Activated CD8-positive, alpha-beta memory T cell treated with anti-CD3 and anti-CD28 coated beads for 1 hour (primary cell): ENCODE measurements at places on chromosomes 11 and 22.

- DNase-seq, result no peak
These were observed 8.0 kb downstream of the TOLLIP start for GRCh38 chr11:1301220-1302000.

GRCh38 chr11:86625544-86625943, 46.9 kb downstream of the ME3 start:
- no peak for DNase-seq

DNA sequence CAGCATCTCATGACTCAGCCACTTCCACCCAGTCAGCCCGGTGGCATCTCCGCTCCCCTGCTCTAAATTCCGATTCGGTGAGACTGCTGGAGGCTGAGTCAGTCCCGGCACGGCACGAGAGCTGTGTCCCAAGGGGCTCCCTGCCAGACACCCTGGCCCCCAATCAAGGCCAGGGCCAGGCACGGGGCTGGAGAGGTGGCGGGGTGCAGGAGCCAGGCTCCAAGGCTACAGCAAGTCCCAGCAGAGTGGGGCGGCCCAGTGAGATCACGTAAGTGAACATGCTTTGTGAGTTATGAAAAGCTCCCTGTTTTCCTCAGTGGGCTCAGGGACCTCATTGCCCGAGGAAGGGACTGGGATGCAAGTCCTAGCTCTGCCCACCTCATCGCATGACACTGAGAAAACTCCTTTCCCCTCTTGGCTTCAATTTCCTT, 3.0 kb downstream of the C11orf68 start:
- no peak for DNase-seq

DNA sequence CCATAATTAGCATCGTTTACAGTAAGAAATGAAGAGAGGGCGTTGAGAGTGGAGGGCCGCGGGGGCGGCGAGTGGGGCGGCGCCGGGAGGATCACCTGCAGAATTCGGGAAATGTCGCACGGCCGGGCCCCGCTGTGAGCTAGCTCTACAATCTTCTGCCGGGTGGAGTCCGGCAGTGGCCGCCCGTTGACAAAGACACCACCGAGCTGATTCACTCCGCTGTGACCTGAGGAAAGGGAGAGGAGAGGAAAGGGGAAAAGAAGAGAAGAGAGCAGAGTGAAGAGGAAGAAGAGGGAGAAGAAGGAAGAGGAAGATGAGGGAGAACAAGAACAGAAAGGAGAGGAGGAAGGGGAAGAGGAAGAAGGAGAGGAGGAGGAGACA, 8.5 kb downstream of the PAX6 start:
- no peak for DNase-seq

GRCh38 chr11:130790689-130791088, 125.6 kb downstream of the SNX19 start:
- no peak for DNase-seq

DNA sequence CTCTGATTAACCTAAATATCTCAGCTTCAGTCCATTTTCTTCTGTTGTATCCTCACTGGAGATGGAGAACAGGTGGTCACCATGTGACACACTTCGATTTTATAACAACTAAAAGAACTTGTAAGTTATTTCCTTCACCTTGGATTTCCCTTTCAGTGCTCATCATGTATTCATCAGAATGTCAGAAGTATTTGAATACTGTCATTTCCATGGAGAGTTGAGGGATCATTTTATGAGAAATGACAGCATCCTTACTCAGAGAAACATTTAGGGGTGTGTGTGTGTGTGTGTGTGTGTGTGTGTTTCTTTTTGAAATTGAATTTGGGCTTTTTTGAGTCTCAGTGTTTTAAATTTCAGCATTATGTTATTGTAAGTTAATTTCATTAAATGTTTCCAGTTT, 205.8 kb downstream of the ARHGAP42 start:
- no peak for DNase-seq

- DNase-seq, result no peak
These were observed 33.9 kb upstream of the ST14 start for GRCh38 chr11:130125638-130126037.

DNA sequence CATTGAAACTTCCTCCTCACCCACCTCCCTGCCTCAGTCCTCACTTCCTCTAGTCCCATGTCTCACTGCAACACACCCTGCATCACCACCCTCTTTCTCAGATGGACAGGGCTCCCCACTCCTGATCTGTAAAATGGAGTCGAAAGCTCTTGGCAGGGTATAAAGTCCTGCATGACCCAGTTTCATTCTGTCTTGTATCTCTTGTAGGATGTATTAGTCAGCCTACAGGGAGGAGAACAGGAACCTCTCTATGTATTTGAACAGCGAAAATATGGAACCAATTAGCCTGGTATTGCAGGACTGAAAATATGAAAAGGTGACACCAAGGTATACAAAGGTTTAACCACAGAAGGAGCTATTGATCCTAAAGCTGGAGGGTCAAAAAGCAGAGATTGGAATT, 156.9 kb upstream of the SNX19 start:
- DNase-seq, result no peak

GRCh38 chr11:106983261-106983660, 35.0 kb downstream of the GUCY1A2 start:
- no peak for DNase-seq

- no peak for DNase-seq
These were observed 17.4 kb downstream of the ATP5MG start for GRCh38 chr11:118418766-118419165.

- no peak for DNase-seq
These were observed 76.5 kb downstream of the TMPRSS5 start for GRCh38 chr11:113629562-113629961.

- DNase-seq, result no peak
These were observed 160.7 kb upstream of the GRIA4 start for GRCh38 chr11:105449100-105449734.

GRCh38 chr11:2137202-2138067, 1.8 kb downstream of the IGF2 start:
- DNase-seq, result no peak

GRCh38 chr11:62664405-62665074, 470 bp downstream of the C11orf98 start:
- no peak for DNase-seq

DNA sequence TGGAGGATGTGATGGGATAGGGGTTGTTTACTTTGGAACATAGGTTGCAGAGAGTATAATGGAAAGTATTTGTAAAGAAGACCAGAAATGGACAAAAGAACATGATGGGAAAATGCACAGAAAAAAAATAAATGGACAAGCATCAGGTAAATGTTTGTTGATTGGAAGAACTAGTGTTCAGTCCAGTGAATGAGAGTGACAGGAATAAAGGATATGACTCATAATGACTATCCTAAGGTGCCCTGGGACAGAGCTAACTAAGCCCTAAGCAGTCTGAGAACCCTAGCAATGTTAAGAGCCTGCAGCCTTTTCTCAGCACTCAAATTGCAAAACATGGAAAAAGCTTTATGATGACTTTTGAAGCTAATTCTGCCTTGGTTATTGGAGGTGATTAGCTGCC, 732.8 kb upstream of the ANO5 start:
- no peak for DNase-seq

GRCh38 chr11:106691807-106692365, 326.4 kb downstream of the GUCY1A2 start:
- no peak for DNase-seq

- no peak for DNase-seq
These were observed 1.4 kb downstream of the FLRT1 start for GRCh38 chr11:64037027-64037634.

DNA sequence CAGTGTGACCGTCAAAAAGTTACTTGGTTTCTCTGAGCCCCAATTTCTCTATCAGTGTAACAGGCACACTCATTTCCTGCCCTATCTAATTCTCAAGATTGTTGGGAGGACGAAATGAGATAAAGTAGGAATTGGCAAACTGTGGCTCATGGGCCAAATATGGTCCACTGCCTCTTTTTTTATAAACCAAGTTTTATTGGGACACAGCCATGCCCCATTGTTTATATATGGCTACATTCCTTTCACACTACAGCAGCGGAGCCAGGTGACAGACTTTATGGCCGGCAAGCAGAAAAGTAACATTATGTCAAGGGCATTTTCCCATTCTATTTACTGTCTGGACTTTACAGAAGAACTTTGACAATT, 116.7 kb upstream of the TIMP3 start:
- no peak for DNase-seq

DNA sequence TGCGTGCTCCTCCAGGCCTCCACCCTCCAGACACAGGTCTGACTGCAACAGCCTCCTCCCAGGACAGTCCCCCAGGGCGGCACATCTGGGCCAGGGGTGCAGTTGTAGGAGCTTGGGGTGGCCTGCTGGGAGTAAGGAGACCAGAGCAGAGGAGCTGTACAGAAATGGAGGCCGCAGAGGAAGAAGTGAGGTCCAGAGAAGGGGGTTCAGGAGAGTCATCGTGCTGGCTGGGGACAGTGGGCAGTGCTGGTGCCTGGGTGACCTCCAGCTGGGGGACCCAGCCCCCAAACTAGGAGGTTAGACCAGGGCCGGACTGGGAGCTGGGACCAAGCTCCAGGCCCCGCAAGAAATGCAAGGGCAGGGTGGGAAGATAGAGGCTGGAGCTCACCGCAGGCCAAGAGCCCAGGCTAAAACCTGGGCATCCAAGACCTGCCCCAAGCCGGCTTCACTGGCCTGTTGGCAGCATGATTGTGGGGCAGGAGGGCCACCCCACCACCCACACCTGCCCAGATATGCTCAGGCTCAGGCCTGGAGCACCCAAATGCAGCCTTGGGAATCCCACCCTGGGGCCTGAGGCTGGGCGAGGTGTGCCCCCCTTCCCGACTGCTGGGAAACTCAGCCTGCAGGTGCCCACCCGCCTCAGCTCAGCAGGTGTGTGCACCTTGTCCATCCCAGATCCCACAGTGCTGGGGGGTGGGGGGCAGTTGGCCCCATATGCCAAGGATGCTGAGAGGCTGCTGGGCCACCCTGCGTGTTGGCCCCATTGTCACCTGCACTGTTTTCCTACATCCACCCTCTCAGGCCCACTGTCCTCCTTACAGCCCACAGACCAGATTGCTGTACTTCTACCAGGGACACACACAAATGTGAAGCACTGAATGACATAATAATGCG, 96.9 kb downstream of the MORC2 start:
- DNase-seq, result no peak

DNA sequence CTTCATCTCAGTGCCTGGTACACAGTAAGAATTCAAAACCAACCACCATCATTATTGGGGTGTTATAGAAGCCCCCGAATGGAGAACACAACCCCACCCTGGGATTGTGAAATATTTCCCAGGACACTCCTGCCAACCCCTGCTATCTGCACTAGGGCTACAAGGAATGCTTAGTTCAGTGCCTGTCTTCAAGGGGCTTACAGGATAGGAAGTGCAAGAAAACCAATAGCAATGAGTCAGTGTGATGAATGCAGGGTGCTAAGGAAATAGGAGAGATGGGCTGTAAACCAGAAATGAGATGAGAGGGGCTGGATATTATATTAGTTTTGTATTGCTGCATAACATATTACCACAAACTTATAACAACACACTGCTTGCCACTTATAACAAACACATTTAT, 965 bp upstream of the ASCC2 start:
- no peak for DNase-seq

GRCh38 chr22:47582067-47582466, 819.6 kb downstream of the TBC1D22A start:
- no peak for DNase-seq

DNA sequence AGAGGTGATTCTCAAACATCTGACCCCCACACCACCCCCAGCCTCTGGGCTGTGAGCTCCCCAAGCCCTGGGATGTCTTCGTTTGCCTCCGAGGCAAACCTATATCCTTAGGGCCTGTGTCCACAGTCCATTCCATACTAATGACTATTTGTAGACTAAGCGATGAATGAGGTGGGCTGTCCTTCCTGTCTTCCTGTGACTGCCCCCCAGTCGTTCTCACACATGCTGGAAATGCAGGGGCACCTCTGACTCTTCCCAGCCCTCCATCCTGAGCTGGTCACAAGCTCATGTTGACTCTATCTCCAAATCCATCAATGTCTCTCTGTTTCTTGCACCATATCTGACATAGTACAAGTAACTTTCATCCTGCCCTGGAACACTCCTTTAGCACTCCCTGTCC, 4.8 kb downstream of the ATG16L2 start:
- no peak for DNase-seq

- DNase-seq, result peak; percentile 37
These were observed 2.1 kb downstream of the METTL15 start for GRCh38 chr11:28110108-28110820.

DNA sequence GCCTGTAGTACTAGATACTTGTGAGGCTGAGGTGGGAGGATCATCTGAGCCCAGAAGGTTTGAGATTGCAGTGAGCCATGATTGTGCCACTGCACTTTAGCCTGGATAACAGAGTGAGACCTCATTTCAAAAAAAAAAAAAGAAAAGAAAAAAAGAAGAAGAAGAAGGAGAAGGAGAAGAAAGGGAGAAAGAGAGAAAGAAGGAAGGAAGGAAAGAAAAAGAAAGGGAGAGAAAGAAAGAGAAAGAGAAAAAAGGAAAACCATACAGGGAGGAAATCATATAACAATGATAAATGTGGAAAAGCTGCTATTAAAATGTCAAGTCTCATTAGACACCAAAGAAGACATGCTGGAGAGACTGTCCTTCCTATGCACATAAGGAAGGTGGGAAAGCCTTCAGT, 5.7 kb upstream of the PRDM10 start:
- DNase-seq, result no peak

- DNase-seq, result no peak
These were observed 274.5 kb upstream of the B3GAT1 start for GRCh38 chr11:134686460-134687061.

DNA sequence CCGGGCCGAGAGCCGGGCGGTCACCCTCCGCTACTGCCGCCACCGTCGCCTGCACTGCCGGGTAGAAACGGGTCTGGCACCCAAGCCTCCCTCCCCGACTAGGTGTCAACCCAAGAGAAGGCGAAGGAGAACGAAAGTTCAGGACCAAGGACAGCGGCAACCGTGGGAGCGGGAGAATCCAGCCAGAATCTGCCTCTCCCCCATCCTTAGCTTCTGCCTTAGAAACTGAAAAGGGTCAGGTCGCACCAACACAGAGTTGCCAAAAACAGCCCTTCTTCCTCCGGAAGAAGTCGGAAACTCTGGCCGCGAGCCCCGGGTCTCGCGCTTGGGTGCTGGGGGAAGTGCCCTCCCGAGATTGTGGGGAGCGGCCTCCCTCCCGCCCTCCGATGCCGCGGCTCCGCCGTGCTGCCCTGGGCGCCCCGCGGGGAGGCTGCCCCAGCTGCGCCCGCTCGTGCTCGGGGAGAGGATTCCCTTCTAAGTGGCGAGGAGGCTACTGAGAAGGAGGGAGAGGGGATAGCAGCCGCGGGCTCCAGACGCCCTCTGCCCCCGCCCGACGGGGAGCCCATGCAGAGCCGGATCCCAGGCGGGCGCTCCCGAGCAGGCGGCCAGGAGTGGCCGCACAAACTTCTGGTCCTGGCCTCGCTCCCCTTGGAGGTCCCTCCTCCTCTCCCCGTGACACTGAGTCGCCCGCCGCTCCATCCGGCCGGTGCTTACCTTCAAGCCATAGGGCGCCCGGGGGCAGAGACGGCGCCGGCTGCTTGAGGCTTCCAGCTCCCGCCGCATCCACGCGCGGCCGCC, 637 bp downstream of the DRD2 start:
- peak; percentile 13 for DNase-seq

DNA sequence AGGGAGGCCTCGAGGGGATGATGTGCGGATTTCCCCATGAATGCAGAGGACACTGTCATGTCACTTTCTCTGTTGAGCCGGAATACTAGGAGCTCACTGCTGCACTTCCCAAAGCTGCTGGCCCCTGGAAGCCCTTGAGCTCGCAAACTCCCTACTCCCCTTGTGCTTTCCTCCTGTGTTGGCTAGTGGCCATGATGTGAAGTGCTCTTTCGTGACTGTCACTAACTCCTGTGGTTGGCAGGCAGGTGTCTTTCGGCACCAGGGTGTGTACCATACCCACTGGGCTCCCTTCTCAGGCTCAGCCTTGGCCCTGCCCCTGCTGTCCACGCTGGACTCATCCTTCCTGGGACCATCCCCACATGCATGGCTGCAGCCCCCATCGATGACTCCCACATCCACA, 86.2 kb downstream of the BTBD10 start:
- no peak for DNase-seq
